Stomach (tissue), 19 donors: ENCODE measurements at places on chromosomes 5 and 9. TPM values are rescaled to one million over a fixed set of nuclear protein-coding genes. Genes with fewer than 3 reads are reported as not detected.
A peak's percentile ranks its signal among the peaks of the same experiment; 100 is the strongest.

PCDHA3 gene
- polyA plus RNA-seq = 0.08 TPM

REEP5 gene
- polyA plus RNA-seq = 24.7 TPM

CORO2A gene
- 7.3 TPM for polyA plus RNA-seq

GFI1B gene
- not detected for polyA plus RNA-seq

GRCh38 chr5:17785774-17786173, 151.5 kb downstream of the TAF11L14 start:
- no peaks in the 10 kb centered on the region for H3K27me3 ChIP-seq
- H3K27ac ChIP-seq = no peak overlapping the region
- DNase-seq = no peak
- H3K4me1 ChIP-seq = no peaks in the 10 kb centered on the region

GRCh38 chr5:175693741-175694140, 35.9 kb downstream of the HRH2 start:
- no peaks in the 10 kb centered on the region for H3K36me3 ChIP-seq
- H3K4me3 ChIP-seq = no peak overlapping the region
- H3K4me1 ChIP-seq = peaks cover 4% of the 10 kb centered on the region
- DNase-seq = no peak
- H3K27ac ChIP-seq = peak overlapping the region; percentile 74
- no peaks in the 10 kb centered on the region for H3K27me3 ChIP-seq

- DNase-seq = no peak
- no peaks in the 10 kb centered on the region for H3K27me3 ChIP-seq
- no peaks in the 10 kb centered on the region for H3K4me1 ChIP-seq
- H3K36me3 ChIP-seq = no peaks in the 10 kb centered on the region
- H3K4me3 ChIP-seq = no peak overlapping the region
Measured at GRCh38 chr9:2356041-2356790, 265.4 kb upstream of the VLDLR start.

DNA sequence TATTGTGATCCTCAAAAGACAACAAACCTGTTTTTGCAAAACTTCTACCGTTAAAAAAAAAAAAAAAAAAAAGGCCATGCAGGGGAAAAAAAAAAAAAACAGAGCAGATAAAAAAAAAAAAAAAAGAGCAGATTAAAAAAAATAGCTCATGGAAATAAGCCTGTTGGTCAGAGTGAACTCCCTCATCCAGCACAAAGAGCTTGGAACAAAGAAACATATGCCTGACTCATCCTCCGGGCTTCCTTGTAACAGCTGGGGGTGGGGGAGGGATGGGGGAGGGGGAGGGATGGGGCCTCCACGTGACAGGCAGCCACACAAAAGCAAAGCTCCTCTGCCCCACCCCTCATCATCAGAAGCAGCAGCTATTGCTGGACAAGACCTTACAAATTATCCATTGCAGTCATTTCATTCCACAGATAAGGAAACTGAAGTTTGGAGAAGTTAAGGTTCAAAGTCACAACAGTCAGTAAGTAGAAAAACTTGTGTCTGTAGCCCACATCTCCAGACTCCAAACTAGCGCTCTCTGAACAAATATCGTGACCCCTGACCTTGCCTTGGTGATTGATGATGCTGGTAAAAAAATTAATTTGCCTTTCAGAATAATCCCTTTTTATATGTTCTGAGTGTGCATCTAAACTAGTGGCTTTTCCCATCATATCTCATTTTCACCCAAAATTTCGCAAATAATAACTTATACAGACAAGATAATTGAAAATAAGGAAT, 38.9 kb downstream of the SLC35D2 start:
- no peaks in the 10 kb centered on the region for H3K27me3 ChIP-seq
- peak; percentile 84 for DNase-seq
- H3K4me1 ChIP-seq = peaks cover 15% of the 10 kb centered on the region
- peak overlapping the region; percentile 58 for H3K27ac ChIP-seq
- H3K4me3 ChIP-seq = no peak overlapping the region
- H3K36me3 ChIP-seq = peaks cover 38% of the 10 kb centered on the region

DNA sequence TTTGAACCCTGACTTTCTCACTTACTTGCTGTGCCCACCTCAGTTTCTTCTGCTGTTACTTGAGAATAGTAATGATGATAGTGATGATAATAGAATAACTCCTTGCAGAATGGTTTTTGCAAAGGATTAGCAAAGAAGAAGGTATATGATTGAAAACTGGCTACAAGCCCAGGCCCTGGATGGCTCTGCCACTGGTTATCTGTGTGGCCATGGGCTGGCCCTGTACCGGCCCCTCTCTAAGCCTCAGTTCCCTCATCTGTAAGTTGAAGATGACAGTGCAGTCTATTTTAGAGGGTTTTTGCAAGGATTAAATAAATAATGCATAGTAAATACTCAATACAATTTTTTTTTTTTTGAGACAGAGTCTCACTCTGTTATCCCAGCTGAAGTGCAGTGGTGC, 6.2 kb downstream of the TTLL11 start:
- no peak overlapping the region for H3K4me3 ChIP-seq
- no peak for DNase-seq
- H3K27ac ChIP-seq = peak overlapping the region; percentile 69
- H3K27me3 ChIP-seq = no peaks in the 10 kb centered on the region

DNA sequence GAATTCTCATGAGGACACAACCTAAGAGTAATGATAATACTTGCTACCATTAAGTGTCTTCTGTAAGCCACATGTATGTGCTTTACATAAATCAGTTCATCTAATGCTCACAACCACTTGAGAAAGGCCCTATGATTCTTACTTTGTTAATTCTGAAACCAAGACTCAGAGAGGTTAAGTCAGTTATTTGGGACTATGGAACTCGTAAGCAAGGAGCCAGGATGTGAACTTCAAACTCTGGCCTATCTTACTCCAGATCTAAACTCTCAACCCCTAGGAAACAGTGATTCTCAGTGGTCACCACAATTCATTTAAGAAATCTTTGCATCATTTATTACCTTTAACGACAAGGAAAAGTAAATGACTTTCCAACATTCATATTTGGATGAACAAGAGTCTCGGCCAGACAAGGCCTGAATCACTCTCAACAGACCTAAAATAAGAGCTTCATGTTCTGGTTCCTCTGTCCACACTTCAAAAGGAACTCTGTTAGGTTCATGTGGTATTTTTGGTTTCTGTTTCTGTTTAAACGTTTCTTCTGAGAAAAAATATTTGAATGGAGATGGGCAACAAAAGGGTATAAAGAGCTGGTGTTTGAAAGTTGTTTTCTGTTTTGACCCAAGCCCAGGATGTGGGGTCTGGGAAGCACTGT, 104.8 kb downstream of the LPAR1 start:
- H3K27ac ChIP-seq = no peak overlapping the region
- H3K4me1 ChIP-seq = peaks cover 7% of the 10 kb centered on the region
- no peaks in the 10 kb centered on the region for H3K36me3 ChIP-seq
- no peak overlapping the region for H3K4me3 ChIP-seq
- DNase-seq = no peak

DNA sequence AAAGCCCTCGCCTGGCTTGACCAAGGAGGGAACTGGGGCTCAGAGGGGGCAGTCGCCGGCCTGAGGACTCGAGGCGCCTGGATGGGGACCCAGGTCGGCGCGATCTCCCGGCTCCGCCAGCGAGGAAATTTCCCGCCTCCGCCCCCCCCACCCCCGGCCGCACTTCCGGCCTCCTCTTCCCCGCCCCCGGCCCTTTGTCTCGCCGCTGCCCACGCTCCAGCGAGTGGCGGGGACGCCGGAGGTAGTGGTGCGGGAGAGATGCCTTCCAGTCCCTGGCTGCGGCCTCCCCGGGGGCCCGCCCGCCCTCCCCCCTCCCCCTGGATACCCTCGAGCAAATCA, 448 bp upstream of the GPRIN1 start:
- H3K27ac ChIP-seq = peak overlapping the region; percentile 29
- H3K4me1 ChIP-seq = peaks cover 13% of the 10 kb centered on the region
- peak overlapping the region; percentile 70 for H3K4me3 ChIP-seq
- DNase-seq = no peak

DNA sequence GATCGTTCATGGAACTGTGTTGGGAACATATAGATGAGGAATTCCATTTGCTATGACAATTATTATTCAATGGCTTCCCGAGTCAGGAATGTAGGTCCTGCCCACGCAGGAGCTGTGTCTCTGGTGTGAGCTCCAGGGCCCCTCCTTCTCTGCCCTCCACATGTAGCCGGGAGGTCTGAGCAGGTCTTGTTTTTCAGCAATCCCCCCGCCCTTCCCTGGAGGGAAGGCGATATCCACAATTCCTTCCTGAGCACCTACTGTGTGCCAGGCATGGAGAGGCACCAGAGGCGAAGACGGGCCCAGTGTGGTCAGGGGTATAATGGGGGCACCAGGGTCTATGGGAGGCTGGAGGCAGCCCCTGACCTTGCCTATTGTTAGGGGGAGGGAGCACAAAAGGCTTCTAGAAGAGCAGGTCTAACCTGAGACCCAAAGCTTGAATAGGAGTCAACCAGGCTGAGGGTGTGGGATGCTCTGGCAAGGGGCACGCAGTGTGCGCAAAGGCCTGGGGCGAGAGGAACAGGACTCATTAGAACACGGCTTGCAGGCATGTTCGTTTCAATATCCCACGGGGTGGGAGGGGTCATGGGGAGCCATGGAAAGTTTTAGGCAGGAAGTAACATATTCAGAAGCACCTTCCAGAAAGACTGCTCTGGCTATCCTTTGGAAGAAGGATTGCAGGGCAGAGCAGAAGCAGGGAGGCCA, 154.9 kb downstream of the C9orf50 start:
- H3K27ac ChIP-seq = no peak overlapping the region
- H3K4me1 ChIP-seq = peaks cover 23% of the 10 kb centered on the region
- H3K27me3 ChIP-seq = no peaks in the 10 kb centered on the region
- no peak overlapping the region for H3K4me3 ChIP-seq
- no peak for DNase-seq

DNA sequence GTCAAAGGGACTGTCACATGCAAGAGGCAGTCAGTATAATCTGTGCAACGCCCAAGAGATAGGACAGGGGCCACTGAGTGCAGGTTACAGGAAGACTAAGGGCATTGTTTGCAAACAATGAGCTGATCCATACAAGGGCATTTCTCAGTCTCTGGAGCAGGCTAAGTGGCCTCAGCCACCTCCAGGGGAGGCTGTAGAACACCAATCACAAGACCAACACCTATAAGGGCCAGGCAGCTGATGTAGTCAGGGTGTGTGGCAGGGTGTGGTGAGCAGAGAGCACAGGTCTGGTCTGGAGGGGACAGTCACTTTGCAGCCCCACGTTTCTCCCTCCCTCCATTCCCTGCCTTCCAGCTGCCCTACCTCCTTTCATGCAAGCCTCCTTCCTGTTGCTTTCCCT, 83.2 kb upstream of the ADRA1B start:
- no peak overlapping the region for H3K4me3 ChIP-seq
- H3K36me3 ChIP-seq = no peaks in the 10 kb centered on the region
- no peaks in the 10 kb centered on the region for H3K27me3 ChIP-seq

DNA sequence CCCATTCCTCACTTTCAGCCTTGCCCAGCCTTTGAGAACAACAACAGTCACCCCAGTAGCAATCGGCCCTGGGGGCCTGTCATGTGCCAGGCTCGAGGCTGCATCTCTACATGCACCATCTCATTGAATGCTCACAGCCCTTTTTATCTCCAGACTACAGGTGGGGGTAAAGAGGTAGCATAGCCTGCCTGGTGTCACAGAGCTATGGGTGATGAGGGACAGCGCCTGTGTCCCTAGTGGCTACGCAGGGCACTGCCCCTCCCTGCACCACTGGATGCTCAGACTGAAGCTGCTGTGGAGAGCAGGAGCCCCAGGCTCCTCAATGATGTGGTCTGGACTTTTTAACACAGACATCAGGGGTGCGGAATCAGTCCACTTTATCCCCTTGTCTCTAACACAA, 2.8 kb downstream of the CAMK2A start:
- no peak overlapping the region for H3K27ac ChIP-seq
- H3K27me3 ChIP-seq = peaks cover 5% of the 10 kb centered on the region
- no peaks in the 10 kb centered on the region for H3K4me1 ChIP-seq

- no peaks in the 10 kb centered on the region for H3K27me3 ChIP-seq
- no peak for DNase-seq
- no peaks in the 10 kb centered on the region for H3K36me3 ChIP-seq
- H3K4me3 ChIP-seq = no peak overlapping the region
- no peaks in the 10 kb centered on the region for H3K4me1 ChIP-seq
Measured at GRCh38 chr5:90484540-90484939, 9.9 kb downstream of the POLR3G start.
